Ascending aorta (tissue), 2 donors: ENCODE measurements at places on chromosomes 1 and 21. TPM values are rescaled to one million over a fixed set of nuclear protein-coding genes. Genes with fewer than 3 reads are reported as not detected.

- DNase-seq: no peak
Observed at GRCh38 chr1:17097787-17098186, 21.5 kb downstream of the PADI2 start.

- no peak for DNase-seq
Observed at GRCh38 chr1:70552662-70553566, 141.8 kb downstream of the CTH start.

- DNase-seq: no peak
Observed at GRCh38 chr1:171744986-171745385, 3.1 kb upstream of the VAMP4 start.

DNA sequence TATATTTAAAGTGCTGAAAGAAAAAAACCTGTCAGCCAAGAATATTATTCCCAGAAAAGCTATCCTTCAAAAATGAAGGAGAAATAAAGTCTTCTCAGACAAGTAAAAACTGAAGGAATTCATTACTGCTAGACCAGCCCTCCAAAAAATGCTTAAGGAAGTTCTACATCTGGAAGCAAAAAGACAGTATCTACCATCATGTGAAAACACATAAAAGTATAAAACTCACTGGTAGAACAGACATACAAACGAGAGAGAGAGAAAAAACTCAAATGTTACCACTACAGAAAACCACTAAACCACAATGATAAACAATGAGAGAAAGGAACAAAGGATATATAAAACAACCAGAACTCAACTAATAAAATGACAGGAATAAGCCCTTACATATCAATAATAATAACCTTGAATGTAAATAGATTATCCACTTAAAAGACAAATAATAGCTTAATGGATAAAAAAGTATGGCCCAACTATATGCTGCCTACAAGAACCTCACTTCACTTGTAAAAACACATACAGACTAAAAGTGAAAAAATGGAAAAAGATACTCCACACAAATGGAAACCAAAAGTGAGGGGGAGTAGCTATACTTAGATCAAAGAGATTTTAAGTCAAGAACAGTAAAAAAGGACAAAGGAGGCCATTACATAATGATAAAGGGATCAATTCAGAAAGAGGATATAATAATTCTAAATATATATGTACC is 22.0 kb downstream of the NSL1 start:
- DNase-seq: no peak

- no peak for DNase-seq
Observed at GRCh38 chr1:31761883-31762282, 2.3 kb downstream of the ADGRB2 start.

GRCh38 chr1:2018217-2019171 is 651 bp upstream of the GABRD start:
- no peak for DNase-seq

- no peak for DNase-seq
Observed at GRCh38 chr1:145846201-145846612, 777 bp downstream of the NUDT17 start.

GRCh38 chr1:60458111-60458510 is 384.5 kb upstream of the C1orf87 start:
- DNase-seq: no peak

DNA sequence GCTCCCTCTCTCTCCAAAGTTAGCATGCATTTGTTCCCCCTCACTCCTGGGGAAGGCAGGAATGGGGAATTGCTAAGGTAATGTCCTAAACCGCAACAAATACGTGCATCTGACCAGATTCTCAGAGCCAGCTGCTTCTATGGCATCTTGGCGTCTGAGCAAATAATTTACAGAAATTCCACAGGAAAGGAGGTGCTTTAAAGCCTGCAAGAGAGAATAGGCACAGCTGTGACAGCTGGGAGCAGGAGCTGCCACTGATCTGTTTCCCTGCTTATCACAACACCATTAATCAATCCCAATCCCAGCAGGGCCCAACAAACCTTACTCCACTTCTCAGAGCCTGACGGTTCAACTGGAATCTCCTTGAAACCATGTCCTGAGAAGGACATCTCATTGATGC is 83.5 kb upstream of the ZNF281 start:
- DNase-seq: no peak

- DNase-seq: no peak
Observed at GRCh38 chr1:8361198-8361849, 43.4 kb downstream of the SLC45A1 start.

- no peak for DNase-seq
Observed at GRCh38 chr1:88398338-88398737, 285.7 kb upstream of the PKN2 start.

- DNase-seq: no peak
Observed at GRCh38 chr1:115475901-115476300, 137.9 kb upstream of the NGF start.

GRCh38 chr1:29789910-29790247 is 553.6 kb downstream of the PTPRU start:
- no peak for DNase-seq

DNA sequence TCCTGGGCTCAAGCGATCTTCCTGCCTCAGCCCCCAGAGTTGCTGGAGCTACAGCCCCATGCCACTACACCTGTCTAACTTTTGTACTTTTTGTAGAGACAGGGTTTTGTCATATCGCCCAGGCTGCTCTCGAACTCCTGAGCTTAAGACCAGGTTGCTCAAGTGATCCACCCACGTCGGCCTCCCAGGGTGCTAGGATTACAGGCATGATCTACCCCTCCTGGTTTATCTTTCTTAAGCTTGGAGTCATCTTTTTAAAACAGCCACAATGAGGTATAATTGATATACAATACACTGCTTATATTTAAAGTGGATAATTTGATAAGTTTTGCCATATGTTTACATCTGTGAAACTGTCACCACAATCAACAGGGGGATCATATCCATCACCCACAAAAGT is 25.4 kb upstream of the WDR26 start:
- no peak for DNase-seq

DNA sequence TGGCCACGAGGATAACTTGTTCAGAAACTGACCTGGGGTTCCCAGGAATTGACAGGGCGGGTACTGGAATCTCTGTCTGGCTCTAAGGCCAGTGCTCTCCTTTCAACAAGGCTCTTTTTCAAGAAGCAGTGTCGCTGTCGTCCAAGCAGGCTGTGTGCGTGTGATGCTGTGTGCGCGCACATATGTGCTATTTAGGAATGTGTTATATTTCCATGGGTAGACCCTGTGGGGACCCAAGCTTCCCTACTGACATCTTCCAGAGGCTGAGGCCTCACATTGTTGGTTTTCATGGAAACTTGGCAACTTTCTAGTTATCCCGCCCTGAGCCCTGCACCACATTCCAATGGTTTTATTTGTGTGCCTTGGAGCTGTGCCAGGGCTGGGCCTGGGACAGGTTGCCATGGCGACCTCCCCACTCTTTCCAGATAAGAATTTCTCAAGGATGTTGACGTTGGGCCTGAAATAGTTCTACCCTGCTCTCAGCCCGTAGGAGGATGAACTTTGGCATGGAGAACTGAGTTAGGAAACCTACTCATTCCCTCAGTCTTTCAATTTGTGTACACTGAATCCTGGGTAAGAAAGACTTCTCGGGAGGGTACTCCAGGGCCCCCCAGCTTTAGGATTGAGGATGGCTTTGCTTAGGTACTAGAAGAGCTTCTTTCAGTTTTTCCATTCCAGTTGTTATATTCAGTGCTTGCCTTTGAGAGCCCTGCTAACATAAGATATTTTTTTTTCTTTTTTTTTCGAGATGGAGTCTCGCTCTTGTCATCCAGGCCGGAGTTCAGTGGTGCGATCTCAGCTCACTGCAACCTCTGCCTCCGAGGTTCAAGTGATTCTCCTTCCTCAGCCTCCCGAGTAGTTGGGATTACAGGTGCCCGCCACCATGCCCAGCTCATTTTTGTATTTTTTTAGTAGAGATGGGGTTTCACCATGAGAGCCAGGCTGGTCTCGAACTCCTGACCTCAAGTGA is 38.8 kb upstream of the SRSF10 start:
- peak; percentile 83 for DNase-seq

- no peak for DNase-seq
Observed at GRCh38 chr1:180777072-180777689, 135.5 kb upstream of the KIAA1614 start.

GRCh38 chr1:158998037-158998780 is 11.5 kb upstream of the IFI16 start:
- no peak for DNase-seq

GRCh38 chr1:162910161-162910560 is 49.2 kb upstream of the CCDC190 start:
- no peak for DNase-seq

- no peak for DNase-seq
Observed at GRCh38 chr21:31874812-31875212, 2.0 kb downstream of the HUNK start.

- no peak for DNase-seq
Observed at GRCh38 chr1:166189126-166189525, 22.3 kb upstream of the FAM78B start.

- no peak for DNase-seq
Observed at GRCh38 chr21:17359781-17360180, 153.1 kb upstream of the CXADR start.

DNA sequence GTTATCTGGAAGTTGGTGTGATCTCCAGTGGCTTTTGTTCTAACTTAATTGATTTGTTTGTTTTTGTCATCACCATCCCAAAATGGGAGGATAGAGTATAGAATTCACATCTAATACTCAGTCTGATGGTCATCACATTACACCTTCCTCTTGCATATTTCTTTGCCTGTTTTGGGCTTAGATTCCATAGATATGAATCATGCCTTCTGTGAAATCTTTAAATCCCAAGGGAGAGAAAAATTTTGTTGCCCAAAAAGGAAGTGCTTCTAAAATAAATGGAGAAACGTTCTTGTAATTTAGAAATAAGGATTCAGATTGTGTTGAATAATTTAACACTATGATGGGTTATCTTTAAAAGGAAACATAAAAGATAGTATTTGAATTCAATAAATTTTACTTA is 446.0 kb upstream of the LRRC7 start:
- no peak for DNase-seq

DNA sequence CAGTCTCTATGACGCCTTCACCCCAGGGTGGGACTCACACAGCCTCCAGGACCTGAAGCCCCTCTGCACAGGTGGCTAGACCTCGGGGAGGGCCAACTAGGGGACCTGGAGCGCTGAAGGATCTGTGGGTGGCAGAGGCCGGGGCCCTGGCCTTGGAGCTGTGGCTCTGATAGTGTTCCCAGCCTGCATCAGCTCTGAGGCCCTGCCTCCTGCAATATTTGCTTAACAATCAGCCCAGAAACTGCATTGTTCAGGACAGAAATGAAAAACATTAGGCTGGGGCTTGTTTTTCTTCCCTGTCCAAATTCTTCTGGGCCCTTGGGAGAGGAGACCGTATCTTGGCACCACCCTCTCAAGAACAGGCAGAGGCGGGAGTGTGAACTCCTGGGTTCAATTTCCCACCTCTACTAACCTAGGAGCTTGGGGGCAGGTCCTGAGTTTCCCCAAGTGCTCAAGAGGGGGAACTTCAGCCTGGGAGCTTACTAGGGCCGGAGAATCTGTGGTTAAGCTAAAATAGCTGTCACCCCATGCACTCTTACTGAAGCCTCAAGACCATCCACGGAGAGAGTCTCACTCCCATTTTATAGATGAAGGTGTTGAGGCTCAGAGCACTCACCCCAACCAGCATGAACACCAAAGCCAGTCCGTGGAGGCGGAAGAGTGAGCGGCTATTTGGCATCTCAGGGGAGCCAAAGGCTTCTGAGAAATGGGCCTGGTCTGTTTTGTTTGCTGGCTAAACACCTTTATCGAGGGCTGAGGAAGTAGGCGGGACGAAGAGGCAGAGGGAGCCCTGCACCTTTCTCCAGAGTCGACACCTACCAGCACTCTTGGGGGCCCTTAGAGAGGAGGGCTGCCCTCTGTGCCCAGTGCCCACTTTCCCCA is 18.8 kb upstream of the CASZ1 start:
- DNase-seq: no peak

DNA sequence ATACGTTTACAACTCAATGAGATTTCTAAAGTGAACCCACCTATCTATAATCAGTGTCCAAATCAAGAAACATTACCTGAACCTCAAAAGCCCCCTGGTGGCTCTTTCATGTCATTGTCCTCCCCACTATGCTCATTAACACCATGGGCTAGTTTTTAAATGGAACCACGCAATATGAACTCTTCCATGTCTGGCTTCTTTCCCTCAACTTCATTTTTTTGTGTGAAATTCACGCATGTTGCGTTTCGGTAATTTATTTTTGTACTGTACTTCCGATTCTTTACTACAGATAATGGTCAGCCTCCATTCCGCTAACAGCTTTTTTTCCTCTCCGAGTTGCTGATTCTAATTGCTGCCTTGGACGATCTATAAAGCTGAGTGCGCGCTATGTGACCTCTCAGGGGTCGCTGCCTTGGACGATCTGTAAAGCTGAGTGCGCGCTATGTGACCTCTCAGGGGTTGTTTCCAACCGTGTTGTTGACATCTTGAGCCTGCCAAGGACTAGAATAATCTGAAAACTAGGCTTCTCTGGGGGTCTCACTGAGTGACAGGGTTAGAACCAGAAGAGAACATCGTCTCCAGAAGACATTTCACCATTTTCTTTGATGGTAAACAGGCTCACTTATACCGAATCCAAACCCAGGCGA is 1.1 kb upstream of the CACYBP start:
- no peak for DNase-seq

DNA sequence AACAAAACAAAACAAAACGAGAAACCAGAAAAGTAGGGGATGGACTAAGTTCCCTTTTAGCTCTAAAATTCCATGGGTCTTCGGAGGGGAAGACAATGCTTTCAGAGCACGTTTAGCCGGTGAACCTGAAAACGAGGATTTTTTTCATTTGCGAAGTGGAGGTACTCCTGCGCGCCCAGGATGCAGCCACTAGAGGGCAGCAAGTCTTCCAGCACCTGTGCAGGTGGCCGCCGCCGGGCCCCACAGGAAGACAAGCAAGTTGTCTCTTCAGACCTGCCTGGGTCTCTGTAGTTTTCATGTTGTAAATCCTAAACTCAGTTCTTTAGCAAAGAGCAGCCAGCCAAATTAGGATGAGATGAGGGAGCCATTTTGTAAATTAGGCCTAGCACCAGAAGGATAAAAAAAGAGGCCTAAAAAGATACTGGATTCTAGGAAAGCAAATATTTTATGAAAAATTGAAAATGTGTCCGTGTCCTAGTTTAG is 17.7 kb upstream of the SNX27 start:
- peak; percentile 80 for DNase-seq

GRCh38 chr1:109733236-109733870 is 7.5 kb downstream of the GSTM3 start:
- peak; percentile 42 for DNase-seq

GRCh38 chr1:198283222-198283621 is 126.4 kb downstream of the NEK7 start:
- DNase-seq: no peak

FABP3 gene
- total RNA-seq: 24.2 TPM

YARS1 gene
- total RNA-seq: 48.9 TPM

NBPF4 gene
- total RNA-seq: not detected

PEAR1 gene
- total RNA-seq: 39.8 TPM

ADGRL2 gene
- 48.9 TPM for total RNA-seq

FAM43B gene
- total RNA-seq: 0.75 TPM

STUM gene
- total RNA-seq: 3.0 TPM

SLC1A7 gene
- not detected for total RNA-seq

SPATA46 gene
- not detected for total RNA-seq

SMAP2 gene
- 33.5 TPM for total RNA-seq

RCAN1 gene
- total RNA-seq: 12.5 TPM

KANK4 gene
- not detected for total RNA-seq

IL12RB2 gene
- not detected for total RNA-seq
